ENCODE measurements at places on chromosomes 4 and X.

DNA sequence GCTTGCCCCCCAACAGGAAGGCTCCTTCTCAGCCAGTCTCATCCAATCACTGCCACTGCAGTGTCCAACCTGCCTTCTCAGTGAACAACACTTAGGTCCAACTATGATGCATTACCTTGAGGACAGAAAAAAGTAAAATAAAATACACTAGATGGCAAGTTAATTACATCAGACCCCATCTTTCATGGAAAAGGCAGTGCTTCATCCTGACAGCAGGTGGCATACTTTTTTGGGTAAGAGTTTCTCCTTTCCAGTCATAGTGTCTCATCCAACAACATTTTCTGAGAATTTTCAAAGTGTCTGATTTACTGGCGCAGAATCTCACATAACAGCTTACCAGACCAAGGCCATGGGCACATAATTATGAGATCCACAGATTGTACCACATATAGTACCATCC, 1742.8 kb downstream of the PCDH7 start:
- DNase-seq = no peak

DNA sequence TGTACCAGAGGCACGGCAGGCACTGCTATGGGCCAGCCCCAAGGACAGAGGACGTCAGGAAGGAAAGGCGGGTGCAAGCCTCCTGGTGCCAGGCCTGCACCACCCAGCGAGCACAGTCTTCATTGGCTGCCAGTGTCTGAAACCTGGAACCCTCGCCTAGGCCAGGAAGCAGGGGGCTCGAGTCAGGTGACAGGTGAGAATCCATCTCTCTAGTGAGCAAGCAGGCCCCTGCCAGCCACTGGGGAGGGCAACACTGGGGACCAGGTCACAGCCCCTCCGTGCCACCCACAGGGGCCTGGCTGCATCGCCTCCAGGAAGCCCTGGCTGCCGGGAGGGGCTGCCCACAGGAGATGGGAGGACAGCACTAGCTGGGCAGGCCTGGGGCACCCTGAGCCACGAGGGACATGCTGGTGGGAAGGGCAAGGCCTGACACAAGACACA, 6.9 kb upstream of the HAUS3 start:
- no peak for DNase-seq

- no peak for DNase-seq
These were observed 3.5 kb downstream of the CCNI start for GRCh38 chr4:77072195-77072753.

- no peak for DNase-seq
These were observed 3.1 kb downstream of the SCML1 start for GRCh38 chrX:17740137-17741122.

GRCh38 chrX:124274438-124275181, 57.9 kb upstream of the TEX13D start:
- no peak for DNase-seq

- DNase-seq = no peak
These were observed 80.0 kb downstream of the GLRA3 start for GRCh38 chr4:174749091-174749490.

DNA sequence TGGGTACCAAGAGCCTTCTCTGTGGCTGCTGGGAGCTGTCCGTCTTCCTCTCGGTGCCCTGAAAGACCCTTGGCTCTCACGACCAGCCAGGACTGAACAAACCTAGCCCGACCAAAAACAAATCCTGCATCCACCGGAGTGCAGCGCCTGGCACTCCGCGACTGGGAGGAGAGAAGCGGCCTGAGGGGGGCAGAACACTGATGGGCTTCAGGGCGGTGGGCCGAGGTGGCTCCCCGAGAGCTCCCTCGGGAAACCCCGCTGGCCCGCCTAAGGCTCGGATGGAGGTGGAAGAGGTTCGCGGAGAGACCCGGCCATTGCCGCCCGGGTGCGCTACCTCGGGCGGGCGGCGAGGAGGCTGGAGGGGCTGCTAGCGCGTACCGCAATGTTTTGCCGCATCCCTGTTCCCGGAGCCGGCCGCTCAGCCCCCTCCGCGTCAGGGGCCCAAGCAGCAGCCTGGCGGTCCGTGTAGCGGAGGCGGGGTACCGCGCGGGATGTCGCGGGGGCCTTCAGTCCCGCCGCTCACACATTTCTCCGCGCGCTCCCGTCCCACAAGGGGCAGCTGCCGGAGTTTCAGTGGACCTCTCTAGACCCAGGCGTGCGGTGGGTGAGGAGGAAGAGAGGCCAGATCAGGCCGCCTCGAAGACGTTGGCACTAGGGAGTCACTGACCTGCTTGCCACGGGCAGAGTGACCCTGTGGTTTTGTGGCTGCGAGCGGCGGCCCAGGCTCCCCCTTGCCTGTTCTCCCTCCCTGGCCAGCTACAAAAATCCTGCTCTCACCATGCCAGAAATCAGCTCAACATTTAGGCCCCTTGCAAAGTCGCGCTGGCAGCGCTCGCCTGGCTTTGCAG, 2.2 kb downstream of the SLITRK4 start:
- DNase-seq = no peak

DNA sequence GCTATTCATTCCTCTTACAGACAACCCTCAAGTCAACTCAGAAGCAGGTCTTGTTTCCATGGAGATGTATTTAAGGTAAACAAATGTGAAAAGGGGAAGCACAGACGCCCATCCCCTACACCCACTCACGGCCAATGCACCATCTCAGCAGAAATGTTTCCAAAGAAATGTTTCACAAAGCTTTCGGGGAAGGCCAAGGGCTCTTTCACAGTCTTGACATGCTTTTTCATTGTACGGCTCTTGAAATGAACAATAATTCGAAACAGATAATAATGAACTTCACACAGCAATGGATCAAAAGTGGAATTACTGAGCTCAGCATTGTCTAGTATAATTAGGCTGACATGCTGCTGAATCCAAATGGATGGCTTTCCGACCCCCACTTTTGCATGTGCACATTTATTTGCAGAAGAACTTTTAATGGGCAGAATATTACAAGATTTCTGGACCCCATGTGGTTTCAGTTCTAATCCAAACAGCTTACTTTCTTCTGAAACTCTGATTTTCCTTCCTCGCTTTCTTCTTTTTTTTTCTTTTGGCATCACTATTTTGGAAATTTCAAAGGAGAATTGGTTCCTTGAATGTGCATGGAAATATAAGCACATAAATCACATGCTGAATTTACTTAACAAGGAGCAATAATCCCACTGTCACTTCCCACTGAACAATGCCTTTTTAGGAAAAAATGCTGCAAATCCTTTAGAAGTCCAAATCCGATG, 160.9 kb downstream of the SMIM20 start:
- DNase-seq = no peak

GRCh38 chrX:86369847-86370630, 221.8 kb downstream of the DACH2 start:
- DNase-seq = no peak

- DNase-seq = no peak
These were observed 40.8 kb downstream of the ZNF518B start for GRCh38 chr4:10416441-10416840.

GRCh38 chrX:117429501-117429900, 687.1 kb downstream of the KLHL13 start:
- DNase-seq = no peak

DNA sequence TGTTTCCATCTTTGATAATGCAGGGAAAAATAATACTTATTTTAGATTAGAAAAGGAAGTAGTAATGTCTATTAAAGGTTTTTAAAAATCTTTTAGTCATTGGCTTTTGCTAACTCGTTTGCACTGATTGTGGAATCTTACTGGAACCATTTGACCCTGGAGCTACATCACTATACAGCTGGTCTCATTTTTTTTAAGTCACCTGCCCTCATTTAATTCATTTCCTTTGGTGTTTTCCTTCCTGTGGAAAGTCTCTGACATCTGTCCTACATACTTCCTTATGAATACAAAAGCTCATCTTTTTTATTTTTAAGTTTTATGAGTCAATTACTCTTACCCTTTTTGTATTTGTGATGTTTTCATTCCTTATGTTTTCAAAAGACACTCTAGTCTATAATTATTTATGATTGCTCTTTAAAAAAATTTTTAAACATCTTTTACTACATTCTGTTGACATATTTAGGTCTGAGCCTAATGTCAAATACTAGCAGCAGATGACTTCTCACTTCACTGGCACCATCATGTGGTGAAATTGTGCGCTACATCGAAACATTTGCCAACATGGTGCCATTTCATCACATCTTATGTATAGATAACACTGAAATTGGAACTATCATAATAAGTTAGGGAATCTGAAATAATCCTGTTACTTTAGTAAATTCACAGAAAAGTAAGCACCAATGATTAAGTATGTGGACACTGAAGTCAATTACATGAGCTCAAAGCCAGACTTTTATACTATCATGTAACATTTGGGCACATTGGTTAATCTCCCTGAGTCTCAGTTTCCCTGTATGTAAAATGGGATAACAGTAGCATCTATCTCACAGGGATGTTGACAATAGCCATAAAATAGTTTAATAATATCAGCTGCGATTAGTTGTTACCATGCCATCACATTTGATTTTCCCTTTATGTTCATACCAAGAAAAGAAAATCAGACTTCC, 9.4 kb upstream of the MMAA start:
- DNase-seq = no peak

GRCh38 chrX:12060489-12061260, 77.6 kb upstream of the FRMPD4 start:
- DNase-seq = no peak

GRCh38 chr4:122383341-122383740, 4.5 kb downstream of the ADAD1 start:
- DNase-seq = no peak

- DNase-seq = no peak
These were observed 337.3 kb upstream of the HS3ST1 start for GRCh38 chr4:11765849-11766453.

DNA sequence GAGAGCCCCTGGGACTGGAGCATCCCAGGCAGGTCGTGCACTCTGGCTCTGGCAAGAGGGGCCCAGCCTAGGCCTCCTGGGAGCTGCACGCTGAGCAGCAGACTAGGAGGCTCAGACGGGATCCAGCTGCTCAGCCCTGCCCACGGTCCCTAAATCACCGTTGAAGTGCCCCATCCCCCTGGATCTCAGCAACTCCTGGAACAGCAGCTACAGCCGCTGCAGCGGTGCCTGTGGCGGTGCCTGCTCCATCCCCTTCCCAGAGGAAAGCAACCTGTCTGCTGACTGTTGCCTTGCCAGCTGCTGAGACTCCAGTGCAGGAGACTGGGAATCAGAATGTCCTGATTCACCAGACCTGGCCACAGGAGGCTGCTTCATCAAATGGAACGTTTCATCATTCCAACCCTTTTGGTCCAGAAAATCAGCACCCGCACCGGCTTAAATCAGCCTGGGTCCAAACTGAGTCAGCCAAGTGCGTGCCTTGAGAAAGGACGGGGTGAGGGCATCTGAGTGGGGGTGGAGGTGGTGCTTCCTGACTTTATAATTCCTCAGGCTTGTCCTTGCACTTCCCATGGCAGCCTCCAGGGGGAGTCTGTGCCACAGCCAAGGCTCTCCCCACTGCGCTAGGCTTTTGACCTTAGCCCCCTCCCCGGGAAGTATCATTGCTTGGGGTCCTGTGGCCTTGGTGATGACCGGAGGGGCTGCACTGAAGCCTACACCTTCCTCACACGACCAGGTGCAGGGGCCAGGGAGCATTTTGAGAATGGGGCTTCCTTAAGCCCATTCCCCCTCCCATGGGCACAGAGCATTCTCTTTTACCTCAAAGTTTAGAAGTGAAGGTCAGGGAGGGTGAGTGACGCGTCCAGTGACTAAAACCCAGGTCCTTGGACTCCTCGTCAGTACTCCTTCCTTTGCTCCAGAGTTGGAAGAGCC, 6.5 kb downstream of the ZNF185 start:
- peak; percentile 6 for DNase-seq

DNA sequence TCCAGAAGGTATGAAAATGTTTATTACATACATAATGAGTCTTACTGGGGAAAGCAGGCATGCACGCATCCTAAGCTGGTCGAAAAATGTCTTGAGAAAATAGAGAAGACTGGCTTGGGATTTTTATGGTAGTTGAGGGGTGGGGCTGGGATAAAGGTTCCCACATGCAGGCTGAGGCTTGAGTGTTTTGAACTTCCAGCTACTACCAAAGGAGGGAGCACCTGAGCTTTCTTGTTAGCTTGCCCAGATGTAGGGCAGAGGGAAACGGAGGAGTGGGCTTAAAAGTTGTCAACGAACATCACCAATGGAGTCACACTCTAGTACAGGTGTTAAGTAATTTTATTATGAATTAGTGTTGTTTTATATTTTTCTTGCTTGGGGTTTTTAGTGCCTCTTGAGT, 39.6 kb upstream of the SRPX start:
- DNase-seq = no peak

DNA sequence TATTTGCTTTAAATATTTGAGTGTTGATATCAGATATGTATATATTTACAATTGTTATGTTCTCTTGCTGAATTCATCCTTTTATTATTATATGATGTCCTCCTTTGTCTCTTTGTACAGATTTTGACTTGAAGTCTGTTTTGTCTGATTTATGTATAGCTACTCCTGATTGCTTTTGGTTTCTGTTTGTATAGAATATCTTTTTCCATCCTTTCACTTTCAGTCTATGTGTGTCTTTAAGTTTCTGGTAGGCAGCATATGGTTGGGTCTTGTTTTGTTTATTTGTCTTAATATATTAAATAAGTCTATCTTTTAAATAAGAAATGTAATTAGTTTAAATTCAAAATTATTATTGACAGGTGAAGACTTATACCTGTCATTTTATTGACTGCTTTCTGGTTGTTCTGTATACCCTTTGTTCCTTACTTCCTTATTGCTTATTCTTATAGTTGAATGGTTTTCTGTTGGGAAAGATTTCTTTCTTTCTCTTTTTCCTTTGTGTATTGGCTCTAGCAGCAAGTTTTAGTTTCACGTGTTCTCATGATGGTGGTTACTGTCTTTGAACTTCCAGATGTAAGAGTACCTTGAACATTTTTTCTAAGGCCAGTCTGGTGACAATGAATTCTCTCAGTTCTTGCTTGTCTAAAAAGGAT, 31.1 kb downstream of the RAB28 start:
- DNase-seq = no peak

DNA sequence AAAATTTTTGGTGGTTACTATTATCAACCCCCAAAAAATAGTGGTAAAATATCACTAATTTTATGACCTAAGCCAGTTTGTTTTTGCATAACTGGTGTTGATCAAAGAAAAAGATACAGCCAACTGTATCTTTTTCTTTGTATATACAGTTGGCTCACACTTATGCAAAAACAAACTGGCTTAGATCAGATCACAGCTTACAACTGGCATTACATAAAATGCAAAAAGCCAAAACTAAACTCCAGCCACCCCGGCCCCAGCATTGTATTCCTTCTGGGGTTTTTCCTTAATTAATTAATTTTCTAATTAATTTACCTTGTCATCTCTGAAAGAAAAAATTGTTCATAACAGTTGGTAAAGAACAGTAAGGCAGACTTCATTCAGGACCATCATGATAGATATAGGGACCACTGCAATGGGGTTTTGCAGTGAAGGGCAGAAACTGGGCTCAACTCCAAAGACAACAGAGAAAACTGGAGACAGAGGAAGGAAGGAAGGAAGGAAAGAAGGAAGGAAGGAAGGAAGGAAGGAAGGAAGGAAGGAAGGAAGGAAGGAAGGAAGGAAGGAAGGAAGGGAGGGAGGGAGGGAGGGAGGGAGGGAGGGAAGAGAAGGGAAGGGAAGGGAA, 202.1 kb downstream of the HNRNPD start:
- no peak for DNase-seq

GRCh38 chrX:43741843-43742573, 85.9 kb downstream of the MAOA start:
- DNase-seq = no peak
